ENCODE measurements at places on chromosomes 11 and 22.

DNA sequence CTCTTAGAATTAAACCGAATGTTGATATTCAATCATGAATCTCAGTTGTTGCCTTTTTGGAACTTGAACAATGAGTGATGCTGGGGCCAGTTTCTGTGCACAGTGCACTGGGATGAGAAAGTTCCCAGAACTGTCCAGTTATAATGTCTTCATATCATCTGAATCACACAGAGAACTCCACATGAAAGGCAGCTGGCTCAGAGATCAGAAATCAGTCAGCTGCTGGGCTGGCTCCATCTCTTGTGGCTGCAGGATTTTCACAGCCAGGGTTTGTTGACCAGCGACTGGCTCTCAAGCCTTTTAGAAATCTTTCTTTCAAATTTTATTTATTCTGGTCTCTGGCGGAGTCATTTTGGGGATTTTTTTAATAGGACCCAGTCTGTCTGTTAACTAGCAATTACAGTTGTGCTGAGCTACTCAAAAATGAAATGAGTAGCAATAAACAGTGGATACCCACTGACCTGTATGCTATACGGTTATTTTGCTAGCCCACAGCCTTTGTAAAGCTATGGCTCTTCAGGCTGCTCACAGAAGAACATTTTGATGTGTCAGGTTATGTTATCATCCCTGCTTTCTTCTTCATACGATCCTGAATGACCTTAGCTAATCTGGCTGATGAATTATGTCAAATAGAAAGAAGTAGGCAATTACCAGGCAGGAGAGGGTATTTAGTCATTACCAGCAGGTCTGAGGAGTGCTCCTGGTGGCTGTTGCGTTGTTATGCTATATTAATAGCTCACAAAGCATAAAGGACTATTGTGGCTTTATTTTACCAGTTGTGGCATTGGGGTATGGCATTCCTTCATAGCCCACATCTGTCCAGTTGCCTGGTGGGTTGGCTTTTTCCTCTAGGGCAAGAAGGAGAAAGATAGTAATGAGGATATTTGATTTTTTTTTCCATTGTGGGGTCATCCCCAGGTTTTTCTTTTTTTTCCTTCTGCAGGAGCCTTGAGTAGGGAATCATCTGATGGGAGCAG, 3.6 kb downstream of the FAT3 start:
- H3K27ac ChIP-seq, result no peak overlapping the region
- no peak for DNase-seq
- no peaks in the 10 kb centered on the region for H3K36me3 ChIP-seq
- peaks cover 67% of the 10 kb centered on the region for H3K27me3 ChIP-seq
- no peak overlapping the region for H3K4me3 ChIP-seq

DNA sequence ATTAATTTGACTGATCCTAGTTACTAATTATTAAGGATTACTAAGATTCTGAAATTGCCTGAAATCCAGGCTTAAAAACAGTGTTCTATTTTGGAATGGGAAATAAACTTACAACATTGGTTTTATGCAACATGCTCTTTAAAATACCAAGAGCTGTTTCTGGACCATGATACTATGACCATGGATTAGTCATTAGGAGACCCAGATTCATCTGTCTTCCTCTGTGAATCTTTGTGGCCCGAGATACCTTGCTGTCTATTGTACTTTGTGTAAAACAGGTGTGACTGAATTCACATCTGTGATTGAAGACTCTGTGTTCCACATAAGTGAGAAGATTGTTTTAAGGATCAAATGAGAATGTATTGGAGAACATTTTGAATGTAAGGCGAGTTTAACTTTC, 98.8 kb downstream of the HSD17B12 start:
- H3K4me3 ChIP-seq, result no peak overlapping the region
- no peak overlapping the region for H3K27ac ChIP-seq
- peaks cover 9% of the 10 kb centered on the region for H3K36me3 ChIP-seq
- DNase-seq, result no peak
- H3K4me1 ChIP-seq, result no peaks in the 10 kb centered on the region

GRCh38 chr11:124707829-124708228, 31.9 kb upstream of the NRGN start:
- H3K27me3 ChIP-seq, result no peaks in the 10 kb centered on the region
- H3K36me3 ChIP-seq, result no peaks in the 10 kb centered on the region
- H3K4me1 ChIP-seq, result no peaks in the 10 kb centered on the region
- no peak for DNase-seq
- no peak overlapping the region for H3K4me3 ChIP-seq
- no peak overlapping the region for H3K27ac ChIP-seq

- no peaks in the 10 kb centered on the region for H3K27me3 ChIP-seq
- no peak overlapping the region for H3K4me3 ChIP-seq
- H3K27ac ChIP-seq, result no peak overlapping the region
- H3K4me1 ChIP-seq, result peaks cover 5% of the 10 kb centered on the region
- no peak for DNase-seq
These were observed 17.0 kb downstream of the THY1 start for GRCh38 chr11:119406005-119406404.

DNA sequence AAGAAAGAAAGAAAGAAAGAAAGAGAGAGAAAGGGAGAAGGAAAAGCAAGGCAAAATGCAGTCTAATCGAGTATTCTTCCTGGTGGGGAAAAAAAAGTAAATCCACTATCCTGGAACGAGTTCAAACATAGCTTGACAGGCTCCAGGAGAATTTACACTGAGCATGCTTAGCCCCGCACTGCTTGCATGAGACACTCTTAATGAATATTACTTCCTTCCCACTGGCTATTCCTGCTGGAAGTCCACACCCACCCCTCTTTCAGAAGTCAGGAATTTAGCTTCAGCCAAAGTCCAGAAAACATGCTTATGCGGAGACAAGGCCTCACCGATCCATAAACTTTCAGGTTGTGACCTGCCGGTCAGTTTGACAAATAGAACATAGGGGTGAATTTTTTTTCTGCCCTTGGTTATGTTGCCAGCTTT, 251.8 kb upstream of the BLID start:
- no peaks in the 10 kb centered on the region for H3K27me3 ChIP-seq
- H3K4me1 ChIP-seq, result peaks cover 43% of the 10 kb centered on the region
- peak; percentile 74 for DNase-seq
- peak overlapping the region; percentile 55 for H3K4me3 ChIP-seq

- H3K27ac ChIP-seq, result no peak overlapping the region
- H3K36me3 ChIP-seq, result no peaks in the 10 kb centered on the region
- no peaks in the 10 kb centered on the region for H3K27me3 ChIP-seq
These were observed 2.1 kb downstream of the LGALS12 start for GRCh38 chr11:63508009-63508408.

GRCh38 chr11:111388420-111388819, 9.3 kb upstream of the POU2AF1 start:
- H3K27me3 ChIP-seq, result no peaks in the 10 kb centered on the region
- H3K27ac ChIP-seq, result no peak overlapping the region
- H3K36me3 ChIP-seq, result no peaks in the 10 kb centered on the region
- DNase-seq, result peak; percentile 24
- peaks cover 4% of the 10 kb centered on the region for H3K4me1 ChIP-seq

DNA sequence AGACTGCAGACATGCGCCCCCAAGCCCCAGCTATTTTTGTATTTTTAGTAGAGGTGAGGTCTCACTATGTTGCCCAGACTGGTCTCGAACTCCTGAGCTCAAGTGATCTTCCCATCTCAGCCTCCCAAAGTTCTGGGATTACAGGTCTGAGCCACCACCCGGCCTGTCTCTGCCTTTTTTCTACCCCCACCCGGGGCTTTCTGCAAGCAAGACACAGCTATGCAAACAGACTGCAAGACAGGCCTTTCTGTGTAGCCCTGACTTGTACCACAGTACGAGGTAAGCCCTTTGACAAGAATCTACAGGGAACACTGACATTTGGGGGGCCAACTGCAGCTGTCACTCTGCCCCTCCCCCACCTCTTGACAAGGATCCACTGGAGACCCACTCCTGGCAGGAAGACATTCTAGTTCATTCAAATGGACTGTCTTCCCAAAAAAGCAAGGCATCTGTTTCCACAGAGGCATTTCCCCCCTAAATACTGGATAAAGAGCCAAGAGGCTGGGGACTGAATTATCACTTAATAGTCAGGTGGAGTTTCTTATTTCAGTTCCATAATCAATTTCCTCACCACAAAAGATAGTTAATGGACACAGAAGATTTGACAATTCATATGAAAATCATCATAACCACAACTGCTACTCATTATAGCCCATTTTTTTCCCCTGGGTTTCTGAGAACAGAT, 118.2 kb downstream of the ABTB2 start:
- peaks cover 6% of the 10 kb centered on the region for H3K36me3 ChIP-seq
- DNase-seq, result no peak
- no peaks in the 10 kb centered on the region for H3K27me3 ChIP-seq
- peaks cover 21% of the 10 kb centered on the region for H3K4me1 ChIP-seq
- no peak overlapping the region for H3K4me3 ChIP-seq

GRCh38 chr22:42243802-42244060, 26.7 kb downstream of the TCF20 start:
- H3K36me3 ChIP-seq, result peaks cover 19% of the 10 kb centered on the region
- H3K4me1 ChIP-seq, result no peaks in the 10 kb centered on the region
- DNase-seq, result no peak
- H3K27ac ChIP-seq, result no peak overlapping the region
- H3K4me3 ChIP-seq, result no peak overlapping the region
- no peaks in the 10 kb centered on the region for H3K27me3 ChIP-seq

- no peaks in the 10 kb centered on the region for H3K27me3 ChIP-seq
- H3K4me3 ChIP-seq, result no peak overlapping the region
- no peak for DNase-seq
- no peak overlapping the region for H3K27ac ChIP-seq
- no peaks in the 10 kb centered on the region for H3K4me1 ChIP-seq
These were observed 18.0 kb downstream of the CLDN5 start for GRCh38 chr22:19506212-19506611.

GRCh38 chr22:24216541-24217209, 28.2 kb downstream of the GGT5 start:
- H3K4me3 ChIP-seq, result no peak overlapping the region
- H3K36me3 ChIP-seq, result peaks cover 13% of the 10 kb centered on the region
- H3K4me1 ChIP-seq, result no peaks in the 10 kb centered on the region
- no peaks in the 10 kb centered on the region for H3K27me3 ChIP-seq

- no peaks in the 10 kb centered on the region for H3K4me1 ChIP-seq
- DNase-seq, result no peak
- no peaks in the 10 kb centered on the region for H3K36me3 ChIP-seq
These were observed 883.0 kb downstream of the TBC1D22A start for GRCh38 chr22:47645450-47645914.

GRCh38 chr22:46029036-46029435, 52.1 kb upstream of the WNT7B start:
- H3K36me3 ChIP-seq, result no peaks in the 10 kb centered on the region
- no peak for DNase-seq
- H3K4me1 ChIP-seq, result peaks cover 6% of the 10 kb centered on the region
- no peak overlapping the region for H3K4me3 ChIP-seq

GRCh38 chr11:107842412-107843100, 16.0 kb downstream of the SLC35F2 start:
- H3K36me3 ChIP-seq, result peaks cover 21% of the 10 kb centered on the region
- no peak for DNase-seq
- no peaks in the 10 kb centered on the region for H3K27me3 ChIP-seq
- peaks cover 26% of the 10 kb centered on the region for H3K4me1 ChIP-seq
- H3K4me3 ChIP-seq, result no peak overlapping the region
- H3K27ac ChIP-seq, result peak overlapping the region; percentile 84

- no peaks in the 10 kb centered on the region for H3K27me3 ChIP-seq
- no peak overlapping the region for H3K4me3 ChIP-seq
- H3K4me1 ChIP-seq, result peaks cover 41% of the 10 kb centered on the region
These were observed 5.3 kb upstream of the KLHDC7B start for GRCh38 chr22:50540381-50540780.

DNA sequence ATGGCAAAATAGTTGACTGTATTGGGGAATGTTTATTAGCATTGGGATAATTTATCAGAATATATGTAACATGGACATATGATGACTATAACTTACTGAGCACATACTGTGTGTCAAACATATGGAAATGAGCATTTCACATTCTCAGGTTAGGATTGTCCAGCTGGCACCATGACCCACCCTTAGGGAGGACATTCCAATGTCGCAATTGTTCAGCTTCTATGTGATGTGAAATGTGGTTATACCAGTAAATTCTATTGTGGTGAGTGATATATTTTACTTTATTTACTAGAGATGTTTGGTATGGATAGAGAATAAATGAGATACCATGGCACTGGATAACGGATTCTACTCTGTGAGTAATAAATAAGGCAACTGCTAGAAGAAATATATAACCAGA, 50.4 kb downstream of the OR4A47 start:
- no peak overlapping the region for H3K4me3 ChIP-seq
- no peak overlapping the region for H3K27ac ChIP-seq
- H3K4me1 ChIP-seq, result peaks cover 6% of the 10 kb centered on the region
- DNase-seq, result peak; percentile 40
- H3K36me3 ChIP-seq, result no peaks in the 10 kb centered on the region
- H3K27me3 ChIP-seq, result no peaks in the 10 kb centered on the region

DNA sequence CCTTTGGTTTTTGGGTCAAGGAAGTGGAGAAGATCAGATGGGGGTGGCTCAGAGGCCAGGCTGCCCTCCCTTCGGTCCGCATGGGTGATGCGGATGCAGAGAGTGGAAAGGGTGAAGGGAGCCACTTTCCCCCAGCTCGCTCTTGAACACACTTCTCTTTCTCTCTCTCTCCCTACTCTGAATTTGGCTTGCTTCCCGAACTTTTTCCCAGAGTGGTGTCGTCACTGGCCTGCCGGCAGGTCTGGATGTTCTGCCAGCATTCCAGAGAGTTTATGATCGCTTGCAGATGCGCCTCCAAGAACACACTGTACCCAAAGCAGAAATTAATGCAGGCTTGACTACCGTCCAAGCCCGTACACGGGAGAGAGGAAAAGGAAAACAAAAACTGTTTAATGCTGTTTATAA, 103.2 kb downstream of the ZBTB16 start:
- H3K4me3 ChIP-seq, result peak overlapping the region; percentile 45
- DNase-seq, result peak; percentile 99
- H3K27ac ChIP-seq, result peak overlapping the region; percentile 99
- no peaks in the 10 kb centered on the region for H3K27me3 ChIP-seq

DNA sequence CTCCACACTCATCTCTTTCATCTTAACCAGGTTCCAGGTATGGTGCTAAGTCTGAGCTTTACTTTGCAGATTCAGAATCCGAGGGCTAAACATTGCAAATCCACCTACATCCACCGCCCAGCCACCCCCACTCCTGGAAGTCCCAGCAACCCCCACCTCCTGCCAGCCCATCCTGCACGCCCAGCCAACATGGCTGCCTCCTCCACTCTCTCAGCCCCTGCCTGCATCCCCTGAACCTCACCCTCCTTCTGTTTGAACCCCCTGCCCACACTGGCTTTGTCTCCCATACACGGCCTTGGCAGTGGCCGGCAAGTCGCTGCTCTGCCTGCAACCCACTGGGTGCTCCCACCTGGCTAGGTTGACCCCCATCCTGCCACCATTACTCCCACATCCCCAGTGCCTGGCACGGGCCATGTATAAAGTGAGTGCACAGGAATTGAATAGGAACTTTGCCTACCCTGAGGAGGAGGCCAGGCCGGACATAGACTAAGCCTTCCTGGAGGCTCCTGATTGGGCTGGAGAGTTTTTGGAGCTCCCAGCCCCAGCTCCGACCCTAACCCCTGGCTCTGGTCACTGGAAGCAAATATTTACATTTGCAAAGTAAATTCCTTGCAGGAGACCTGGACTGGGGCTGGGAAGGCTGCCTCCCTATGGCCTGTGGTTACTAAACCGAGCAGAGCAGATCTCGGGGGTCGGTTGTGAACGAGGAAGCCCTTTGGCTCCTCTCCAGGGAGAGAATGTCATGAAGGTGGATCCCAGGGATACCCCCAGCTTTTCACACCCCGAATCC, 14.4 kb downstream of the EMID1 start:
- H3K4me1 ChIP-seq, result no peaks in the 10 kb centered on the region
- H3K27me3 ChIP-seq, result no peaks in the 10 kb centered on the region
- H3K36me3 ChIP-seq, result peaks cover 7% of the 10 kb centered on the region
- H3K27ac ChIP-seq, result no peak overlapping the region
- no peak for DNase-seq
- no peak overlapping the region for H3K4me3 ChIP-seq

GRCh38 chr11:12122083-12122482, 11.7 kb downstream of the MICAL2 start:
- H3K27me3 ChIP-seq, result no peaks in the 10 kb centered on the region
- peaks cover 54% of the 10 kb centered on the region for H3K4me1 ChIP-seq
- H3K4me3 ChIP-seq, result no peak overlapping the region
